ENCODE measurements at places on chromosomes 7 and 10.

GRCh38 chr10:48240196-48240595 lies 34.3 kb downstream of the FRMPD2 start:
- DNase-seq, result no peak

DNA sequence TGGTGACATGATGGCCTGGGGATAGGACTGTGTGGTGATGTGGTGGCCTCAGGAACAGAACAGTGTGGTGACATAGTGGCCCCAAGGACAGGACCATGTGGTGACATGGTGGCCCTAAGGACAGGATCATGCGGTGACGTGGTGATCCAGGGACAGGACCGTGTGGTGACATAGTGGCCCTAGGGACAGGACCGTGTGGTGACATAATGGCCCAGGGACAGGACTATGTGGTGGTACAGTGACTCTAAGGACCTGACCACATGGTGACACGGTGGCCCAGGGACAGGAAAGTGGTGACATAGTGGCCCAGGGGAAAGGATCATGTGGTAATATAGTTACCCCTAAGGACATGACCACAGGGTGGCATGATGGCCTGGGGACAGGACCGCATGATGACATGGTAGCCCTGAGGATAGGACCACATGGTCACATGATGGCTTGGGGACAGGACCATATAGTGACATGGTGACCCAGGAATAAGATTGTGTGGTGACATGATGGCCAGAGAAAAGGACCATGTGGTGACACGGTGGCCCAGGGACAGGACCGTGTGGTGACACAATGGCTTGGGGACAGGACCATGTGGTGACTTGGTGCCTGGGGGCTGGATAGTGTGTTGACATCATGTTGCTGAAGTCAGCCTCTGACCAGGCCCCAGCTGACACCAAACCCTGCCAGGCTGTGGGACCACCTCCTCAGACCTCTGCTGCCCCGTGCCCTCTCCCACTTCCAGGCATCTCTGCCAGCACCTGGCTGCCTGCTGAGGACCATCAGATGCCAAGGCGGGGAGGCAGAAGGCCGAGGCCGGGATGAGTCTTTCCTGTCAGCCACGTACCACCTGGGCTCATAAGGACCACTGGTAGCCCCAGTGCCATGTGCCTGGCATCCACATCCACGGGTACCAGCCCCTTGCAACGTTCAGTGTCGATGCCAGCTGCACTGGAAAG lies 99.5 kb downstream of the ADAM12 start:
- no peak for DNase-seq

GRCh38 chr10:15172306-15172840 lies 3.9 kb upstream of the NMT2 start:
- no peak for DNase-seq

GRCh38 chr10:11301571-11302111 lies 284.0 kb downstream of the CELF2 start:
- no peak for DNase-seq

DNA sequence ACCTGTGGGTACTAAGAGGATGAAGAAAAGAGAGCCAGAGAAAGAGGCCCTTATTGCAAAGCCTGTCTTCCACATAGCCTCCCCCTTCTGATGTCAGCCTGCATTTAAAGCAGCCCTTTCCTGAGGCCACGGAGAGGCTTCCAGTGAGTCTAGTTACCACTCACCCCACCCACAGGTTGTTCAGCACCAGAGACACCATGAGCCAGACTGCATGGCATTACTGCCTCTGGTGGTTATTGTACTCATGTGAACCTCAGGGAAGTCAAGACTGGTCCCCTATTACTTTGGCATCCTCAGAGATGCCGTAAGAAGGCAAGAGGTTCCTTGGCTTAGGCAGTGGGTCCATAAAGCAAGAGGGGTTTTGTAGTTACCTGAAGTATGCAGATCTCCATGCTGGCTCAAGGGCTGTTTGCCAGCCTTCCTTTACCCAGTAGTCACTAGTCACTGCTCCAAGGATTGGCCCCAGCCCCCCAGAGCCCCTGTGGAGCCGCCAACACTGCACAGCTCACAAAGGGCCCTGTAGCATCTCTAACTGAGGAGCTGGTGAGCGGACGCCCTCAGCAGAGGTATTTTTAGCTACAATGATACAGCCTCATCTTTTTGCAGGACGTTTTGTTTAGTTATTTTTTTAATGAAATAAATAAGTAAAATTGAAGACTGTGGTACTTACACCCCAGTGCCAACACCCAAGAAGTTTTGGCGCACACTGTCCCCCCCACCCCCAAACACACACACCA lies 20.7 kb downstream of the LRRC4 start:
- no peak for DNase-seq
